ENCODE measurements at places on chromosomes 13 and 19.

GRCh38 chr19:10268071-10268470, 2.8 kb upstream of the ICAM1 start:
- DNase-seq, result no peak

- no peak for DNase-seq
Measured at GRCh38 chr13:113527272-113527958, 36.9 kb upstream of the DCUN1D2 start.

GRCh38 chr13:66585669-66586203, 644.4 kb downstream of the PCDH9 start:
- DNase-seq, result no peak

DNA sequence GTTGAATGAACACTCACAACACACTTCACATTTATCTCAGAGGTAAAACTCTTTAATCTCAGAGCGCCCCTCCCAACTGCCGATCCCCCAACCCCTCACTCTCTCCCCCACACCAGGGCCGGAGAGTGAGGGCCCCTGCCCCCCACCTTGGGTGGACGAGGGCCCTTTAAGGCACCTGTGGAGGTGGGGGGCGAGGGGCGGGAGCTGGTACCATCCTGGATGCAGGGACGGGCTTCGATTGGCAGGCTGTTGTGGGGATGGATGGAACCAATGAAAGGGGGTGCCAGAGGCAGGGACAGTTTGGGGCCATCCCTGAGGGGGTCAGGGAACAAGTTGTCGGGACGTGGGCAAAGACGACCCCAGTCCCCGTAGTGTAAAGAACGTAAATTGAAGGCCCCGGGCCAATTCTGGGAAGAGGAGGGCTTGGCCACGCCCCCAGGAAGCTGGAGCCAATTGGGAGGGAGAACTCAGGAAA, 1.7 kb upstream of the PNKP start:
- no peak for DNase-seq

DNA sequence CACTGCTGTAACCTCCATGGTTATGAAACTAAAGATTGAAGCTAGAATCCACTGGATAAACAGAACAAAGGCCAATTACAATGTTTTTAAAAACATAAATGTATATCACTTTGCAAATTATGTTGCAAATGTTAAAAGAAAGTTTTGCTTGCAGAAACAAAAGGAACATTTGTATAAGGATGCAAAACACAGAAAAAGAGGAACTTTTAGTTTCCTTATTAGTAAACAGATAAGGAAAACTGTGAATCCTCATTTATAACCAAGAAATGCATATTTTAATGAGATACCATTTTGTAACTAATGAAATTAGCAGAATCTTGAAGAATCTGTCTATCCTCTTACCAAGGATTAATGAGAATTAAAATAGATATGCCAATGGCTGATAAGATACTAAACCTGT, 32.3 kb downstream of the LPAR6 start:
- DNase-seq, result no peak

DNA sequence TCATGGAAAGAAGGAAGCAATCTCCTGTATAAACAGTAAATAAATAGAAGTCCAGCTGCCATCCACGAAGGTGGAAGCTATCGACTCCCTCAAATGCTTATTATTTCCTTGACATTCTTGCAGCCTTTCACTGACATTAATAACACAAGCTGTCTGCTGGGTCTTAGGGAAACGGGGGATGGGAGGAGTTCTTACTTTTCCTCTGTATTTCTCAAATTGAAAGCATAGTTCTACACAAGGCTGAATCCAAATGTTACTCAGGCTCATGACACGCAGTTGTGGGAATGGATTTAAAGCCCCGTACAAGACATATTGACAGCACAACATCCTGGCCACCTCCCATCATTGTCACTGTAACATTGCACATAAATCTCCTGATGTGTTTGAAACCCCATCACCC, 4.0 kb downstream of the SERPINE3 start:
- DNase-seq, result no peak

DNA sequence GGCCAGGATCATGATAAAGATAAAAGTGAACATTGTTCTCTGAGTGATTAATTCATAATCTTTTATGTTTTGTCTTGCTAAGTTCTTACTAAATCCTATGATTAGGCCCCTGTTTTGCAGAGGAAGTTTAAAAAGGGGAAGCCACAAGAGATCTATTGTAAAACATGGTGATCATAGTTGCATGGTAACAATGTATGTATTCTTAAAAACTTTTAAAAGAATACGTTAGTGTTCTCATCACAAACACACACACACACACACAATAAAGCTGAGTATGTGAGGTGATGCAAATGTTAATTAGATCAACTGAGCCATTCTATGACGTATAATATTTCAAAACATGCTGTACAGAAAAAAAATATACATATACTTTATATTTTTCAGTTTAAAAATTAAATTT, 51.2 kb downstream of the MBD3L2B start:
- DNase-seq, result no peak

- no peak for DNase-seq
Measured at GRCh38 chr13:110371550-110372465, 64.7 kb downstream of the COL4A2 start.

- DNase-seq, result no peak
Measured at GRCh38 chr13:29909975-29910674, 59.7 kb upstream of the UBL3 start.

- DNase-seq, result no peak
Measured at GRCh38 chr19:29324717-29325116, 111.8 kb upstream of the UQCRFS1 start.

DNA sequence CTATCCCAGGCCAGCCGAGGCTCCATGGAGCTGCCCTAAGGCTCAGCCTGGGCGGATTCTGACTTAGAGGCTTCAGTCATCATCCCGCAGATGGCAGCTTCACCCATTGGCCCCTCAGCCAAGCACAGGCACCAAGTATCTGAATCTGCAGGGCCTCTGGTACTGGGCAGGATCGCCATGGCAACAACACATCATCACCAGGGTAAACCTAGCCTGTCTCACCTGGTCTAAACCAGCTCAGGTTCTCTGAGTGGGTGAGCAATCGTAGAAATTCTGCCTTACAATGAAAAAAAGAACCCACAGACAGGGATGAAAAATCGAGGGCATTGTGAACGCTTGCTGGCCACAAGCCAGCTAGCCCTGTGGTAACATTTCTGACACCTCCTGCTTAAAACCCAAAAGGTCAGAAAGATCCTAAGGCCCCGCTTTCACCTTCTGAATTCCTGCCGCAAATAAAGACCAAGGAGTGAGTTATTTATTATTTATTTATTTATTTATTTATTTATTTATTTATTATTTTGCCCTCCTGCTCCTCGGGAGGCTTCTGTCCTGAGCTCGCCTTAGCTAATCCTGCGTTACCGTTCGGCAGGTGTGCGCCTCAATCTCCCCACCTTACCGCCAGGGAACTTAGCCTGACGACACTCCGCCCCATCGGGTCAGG, 12.0 kb upstream of the CEACAM21 start:
- DNase-seq, result no peak

DNA sequence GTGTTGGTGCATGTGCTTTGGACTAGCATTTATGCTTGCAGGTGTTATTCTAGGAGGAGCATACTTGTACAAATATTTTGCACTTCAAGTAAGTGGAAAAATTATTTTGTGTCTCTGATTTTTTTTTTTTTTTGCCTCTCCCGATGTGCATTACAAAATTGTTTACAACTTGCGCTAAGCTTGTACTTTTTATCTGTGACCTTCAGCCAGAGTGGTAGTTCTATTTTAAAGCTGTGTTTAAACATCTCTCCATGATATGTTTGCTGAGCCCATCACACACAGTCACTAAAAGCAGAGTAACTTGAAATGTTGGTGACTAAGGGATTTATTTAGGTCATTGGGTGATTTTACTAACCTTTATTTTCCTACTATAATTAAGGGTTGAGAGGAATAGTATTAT, 20.8 kb downstream of the ITM2B start:
- no peak for DNase-seq

DNA sequence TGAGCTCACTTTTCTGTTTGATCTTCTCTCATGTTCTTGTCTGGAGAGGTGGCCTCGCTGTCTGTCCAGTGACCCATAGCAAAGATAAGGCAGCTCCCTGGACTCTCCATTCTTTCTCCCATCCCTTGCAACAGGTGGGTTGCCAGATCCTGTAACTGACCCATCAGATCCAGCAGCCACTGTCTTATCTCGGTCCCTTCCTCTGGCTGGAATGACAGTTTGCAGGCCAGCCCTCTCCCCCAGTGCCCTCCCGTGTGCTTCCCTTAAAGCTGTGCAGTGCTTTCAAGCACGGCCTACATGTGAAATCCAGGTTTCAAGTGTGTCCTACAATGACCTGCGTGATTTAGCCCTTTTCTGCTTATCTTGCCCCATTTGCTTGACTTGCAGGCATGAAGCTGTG, 3.7 kb downstream of the GTF3A start:
- DNase-seq, result no peak

- DNase-seq, result no peak
Measured at GRCh38 chr19:4567584-4568071, 8.1 kb upstream of the SEMA6B start.

DNA sequence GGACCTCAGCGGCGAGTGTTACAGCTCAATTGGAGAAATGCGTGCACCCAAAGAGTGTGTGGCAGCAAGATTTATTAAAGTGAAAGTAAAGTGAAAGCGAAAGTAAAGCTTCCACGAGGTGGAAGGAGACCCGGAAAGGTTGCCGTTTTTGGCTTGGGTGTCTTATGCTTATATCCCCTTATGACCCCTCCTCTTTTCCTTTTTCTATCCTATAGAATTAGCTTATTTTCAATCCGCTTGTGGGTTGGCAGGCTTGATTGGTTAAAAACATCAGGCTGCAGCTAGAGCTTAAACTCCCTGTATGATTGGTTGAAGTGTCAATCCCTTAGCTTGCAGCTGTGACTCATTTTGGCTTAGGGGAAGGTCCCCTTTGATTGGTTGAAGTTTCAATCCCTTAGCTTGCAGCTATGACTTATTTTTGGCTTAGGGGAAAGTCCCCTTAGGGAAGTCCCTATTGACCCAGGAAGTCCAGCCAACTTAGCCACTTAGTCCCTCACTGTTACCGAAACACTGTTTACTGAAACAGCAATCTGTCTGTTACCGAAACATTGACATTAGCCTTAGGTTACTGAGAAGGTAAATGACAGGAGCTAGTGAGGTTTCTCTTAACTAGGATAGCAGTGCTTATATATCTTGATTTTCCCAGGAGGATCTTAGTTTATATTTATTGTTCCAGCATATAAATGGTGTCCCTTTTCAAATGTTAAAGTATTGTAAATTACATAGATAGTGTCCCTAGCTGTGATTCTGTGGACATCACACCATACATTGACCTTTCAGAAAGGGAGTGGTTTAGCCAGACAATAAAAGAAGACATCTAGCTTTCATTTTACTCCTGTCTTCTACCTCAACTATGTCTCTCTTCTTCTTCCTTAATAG, 575.8 kb downstream of the DACH1 start:
- peak; percentile 83 for DNase-seq

- DNase-seq, result peak; percentile 25
Measured at GRCh38 chr19:39212375-39212742, 8.3 kb upstream of the SYCN start.

DNA sequence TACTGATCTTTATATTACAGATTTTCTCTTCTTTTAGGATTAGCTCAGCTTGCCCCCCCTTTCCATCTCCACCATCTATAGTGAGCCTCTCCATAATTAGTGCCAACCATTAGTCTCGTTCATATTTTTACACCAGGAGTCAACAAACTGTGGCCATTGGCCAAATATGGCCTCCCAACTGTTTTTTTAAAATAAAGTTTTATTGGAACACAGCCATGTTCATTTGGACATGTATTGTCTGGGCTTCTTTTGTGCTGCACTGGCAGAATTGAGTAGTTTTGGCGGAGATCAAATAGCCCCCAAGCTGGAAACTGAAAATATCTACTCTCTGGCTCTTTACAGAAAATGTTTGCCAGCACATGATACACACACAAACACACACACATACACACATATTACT, 18.4 kb downstream of the ZNF175 start:
- no peak for DNase-seq

GRCh38 chr13:110713981-110714796, 689 bp downstream of the ING1 start:
- DNase-seq, result peak; percentile 32

Data from NCI-H1436 (cell line).